ENCODE measurements at places on chromosomes 11 and 22.
A peak's percentile ranks its signal among the peaks of the same experiment; 100 is the strongest.

DNA sequence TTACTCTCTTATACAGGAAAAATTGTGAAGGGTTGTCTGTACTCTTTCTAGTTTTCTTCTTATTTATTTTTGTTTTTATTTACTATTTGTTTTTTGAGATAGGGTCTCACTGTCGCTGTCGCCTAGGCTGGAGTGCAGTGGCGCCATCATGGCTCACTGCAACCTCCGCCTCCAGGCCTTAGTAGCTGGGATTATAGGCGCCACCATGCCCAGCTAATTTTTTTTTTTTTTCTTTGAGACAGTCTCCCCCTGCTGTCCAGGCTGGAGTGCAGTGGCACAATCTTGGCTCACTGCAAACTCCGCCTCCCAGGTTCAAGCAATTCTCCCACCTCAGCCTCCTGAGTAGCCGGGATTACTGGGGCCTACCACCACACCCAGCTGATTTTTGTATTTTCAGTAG lies 18.4 kb downstream of the CUL5 start:
- DNase-seq: no peak

- DNase-seq: no peak
Observed at GRCh38 chr11:92852946-92853345, 116.5 kb upstream of the MTNR1B start.

GRCh38 chr11:69663326-69663725 lies 11.8 kb downstream of the LTO1 start:
- DNase-seq: no peak

DNA sequence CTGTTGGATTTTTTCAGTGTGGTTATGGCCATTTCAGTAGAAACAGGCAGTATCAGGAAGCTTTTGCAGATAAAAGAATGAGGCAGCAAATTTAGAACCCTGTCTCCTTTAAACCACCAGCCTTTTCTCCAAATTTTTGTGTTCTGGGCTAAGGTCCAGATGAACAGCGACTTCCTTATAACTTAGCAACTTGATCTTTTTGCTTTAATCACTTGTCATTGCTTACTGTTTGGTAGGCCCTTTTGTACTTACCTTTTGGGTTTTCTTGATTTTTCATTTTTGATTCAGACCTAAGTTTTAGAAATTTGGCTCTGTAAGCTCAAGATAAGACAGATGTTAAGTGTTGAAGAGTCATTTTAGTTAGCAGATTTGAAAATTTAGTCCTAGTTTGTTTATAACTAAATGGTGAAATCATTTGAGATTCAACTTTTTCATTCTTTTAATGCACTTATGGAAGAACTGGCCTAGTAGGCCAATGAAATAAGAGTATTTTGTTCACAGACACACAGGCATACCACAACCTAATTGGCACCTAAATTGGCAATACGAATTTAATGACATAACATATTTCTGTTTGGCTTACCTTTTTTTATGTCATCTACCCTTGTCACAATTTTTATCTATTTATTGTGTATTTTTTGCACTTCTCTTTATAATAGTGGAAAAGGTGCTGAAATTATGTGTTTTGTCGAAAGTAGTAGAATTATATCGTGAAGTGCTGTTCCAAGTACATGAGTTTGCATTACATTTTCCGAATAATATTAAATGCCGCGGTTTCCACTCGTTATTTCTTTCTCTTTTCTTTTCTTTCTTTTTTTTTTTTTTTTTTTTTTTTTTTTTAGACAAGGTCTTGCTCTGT lies 2.1 kb downstream of the RTN3 start:
- peak; percentile 39 for DNase-seq

DNA sequence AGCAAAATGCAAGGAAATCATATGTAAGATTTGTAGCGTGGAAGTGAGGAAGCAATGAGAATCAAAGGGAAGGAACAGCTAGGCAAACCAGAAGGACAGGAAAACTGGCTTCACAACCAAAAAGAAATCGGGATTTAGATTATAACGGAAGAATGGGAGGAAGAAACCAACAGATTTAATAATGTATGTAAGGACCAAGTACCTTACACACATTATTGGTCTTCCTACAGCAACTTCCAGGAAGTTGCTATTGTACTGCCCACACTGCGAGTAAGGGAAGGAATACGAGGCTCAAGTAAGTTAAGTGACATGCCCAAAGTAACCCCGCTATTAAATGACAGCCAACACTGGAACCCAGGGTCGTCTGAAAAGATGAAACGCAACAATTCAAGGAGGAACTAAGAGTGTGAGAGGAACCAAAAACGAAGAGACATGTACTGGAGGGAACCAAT lies 473 bp downstream of the TXN2 start:
- DNase-seq: no peak

- peak; percentile 65 for DNase-seq
Observed at GRCh38 chr11:46659908-46660307, 40.5 kb downstream of the ARHGAP1 start.

- no peak for DNase-seq
Observed at GRCh38 chr11:96854425-96854824, 464.6 kb downstream of the JRKL start.
